ENCODE measurements at places on chromosomes 6 and 20.
A peak's percentile ranks its signal among the peaks of the same experiment; 100 is the strongest.

DNA sequence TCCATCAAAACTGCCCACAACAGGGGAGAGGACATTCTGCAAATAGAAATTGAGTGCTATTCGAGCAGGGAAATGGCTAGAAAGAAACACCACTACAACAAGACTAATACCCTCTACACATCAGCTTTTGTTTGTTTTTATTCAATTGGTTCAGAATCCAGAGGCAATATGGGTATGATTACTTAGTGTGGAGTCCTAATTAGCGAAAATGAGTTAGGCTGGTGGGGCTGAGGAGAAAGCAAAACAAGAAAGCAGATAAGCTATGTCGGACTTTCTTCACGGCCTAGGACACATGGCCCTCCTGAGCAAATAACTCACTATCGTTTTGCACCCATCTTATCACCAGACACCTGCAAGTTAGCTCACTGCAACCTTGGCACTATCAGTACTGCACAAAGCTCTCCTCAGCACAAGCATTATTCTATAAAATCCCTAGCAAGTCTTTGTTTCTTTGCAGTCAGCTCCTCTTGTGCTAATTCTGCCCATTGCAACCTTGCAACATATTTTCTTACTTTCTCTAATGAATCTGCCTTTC, 31.3 kb upstream of the SH3BGRL2 start:
- no peak for DNase-seq

DNA sequence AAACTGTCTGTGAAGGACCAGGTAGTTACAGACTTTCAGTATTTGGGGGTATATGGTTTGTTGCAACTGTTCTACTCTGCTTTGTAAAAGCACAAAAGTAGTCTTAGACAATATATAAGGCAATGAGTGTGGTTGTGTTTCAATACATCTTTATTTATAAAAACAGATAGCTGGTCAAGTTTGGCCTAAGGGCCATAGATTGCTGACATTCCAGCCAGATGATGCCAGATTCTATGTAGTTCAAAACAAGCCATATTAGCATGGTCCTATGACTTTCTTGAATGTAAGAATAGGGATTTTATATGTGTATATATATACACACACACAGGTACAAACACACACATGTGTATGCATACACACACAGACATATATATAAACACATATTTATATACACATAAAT, 201.8 kb downstream of the GRIK2 start:
- DNase-seq, result peak; percentile 54

DNA sequence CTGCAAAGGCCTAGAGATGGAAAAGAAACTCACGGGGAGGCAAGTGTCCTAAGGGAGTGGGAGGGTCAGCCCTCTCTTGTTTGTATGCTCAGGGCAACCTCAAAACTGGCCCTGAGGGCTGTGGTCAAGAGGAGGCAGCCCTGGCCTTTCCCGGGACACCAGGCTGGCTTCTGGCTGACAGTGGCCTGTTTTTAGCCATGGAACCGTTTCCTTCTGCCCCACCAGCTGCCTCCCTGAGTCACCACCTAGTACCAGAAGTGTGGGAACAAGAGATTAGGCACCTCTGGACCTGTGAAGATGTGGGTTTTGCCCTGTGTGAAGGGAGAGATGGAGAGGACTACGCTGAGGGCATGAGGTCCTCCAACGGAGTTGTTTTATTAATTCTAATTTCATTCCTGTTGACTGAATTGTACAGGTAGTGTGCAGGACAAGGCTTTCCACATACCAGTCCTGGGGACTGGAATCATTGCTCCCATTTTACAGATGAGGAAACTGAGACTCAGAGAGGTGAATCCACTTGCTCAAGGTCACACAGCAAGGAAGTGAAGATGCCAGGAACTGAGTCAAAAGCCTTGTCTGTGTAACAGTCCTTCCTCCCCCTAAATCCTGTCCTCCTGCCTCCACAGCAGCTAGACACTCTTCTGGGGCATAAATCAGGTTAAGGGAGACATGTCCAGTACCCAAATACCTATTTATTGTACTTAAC, 5.5 kb downstream of the FOXS1 start:
- DNase-seq, result no peak

- DNase-seq, result peak; percentile 59
Measured at GRCh38 chr20:14885661-14886060, 548.2 kb upstream of the FLRT3 start.

GRCh38 chr20:46220455-46221207, 87.7 kb downstream of the CDH22 start:
- no peak for DNase-seq

DNA sequence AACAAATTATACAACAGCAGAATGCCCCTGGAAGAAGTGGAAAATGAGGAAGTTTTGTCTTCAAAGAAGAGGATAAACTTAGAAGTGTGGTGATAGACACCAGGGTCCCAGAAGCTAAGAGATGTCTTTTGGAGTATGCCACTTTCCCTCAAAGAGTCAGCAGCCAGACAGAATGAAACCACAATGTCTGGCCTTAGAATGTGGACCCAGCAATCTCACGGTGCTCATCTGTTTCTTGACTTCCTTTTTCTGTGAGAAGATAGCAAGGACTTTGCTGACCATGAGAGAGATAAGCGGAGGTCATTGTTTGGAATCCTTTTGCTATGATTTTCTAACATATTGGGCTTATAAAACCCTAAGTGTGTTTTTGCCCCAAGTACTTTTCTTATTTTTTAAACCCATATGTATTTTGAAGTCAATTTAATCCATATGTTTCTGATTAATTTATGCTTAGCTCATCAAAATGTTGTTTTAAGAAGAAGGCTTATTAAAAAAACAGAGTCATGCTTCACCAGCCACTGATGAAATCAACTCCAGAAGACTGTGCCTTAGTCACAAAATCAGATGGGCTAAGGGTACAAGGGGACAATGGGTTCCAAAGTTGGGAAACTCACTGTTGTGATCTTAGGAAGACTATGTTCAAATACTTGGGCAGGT, 451.2 kb upstream of the JAG1 start:
- DNase-seq, result no peak

DNA sequence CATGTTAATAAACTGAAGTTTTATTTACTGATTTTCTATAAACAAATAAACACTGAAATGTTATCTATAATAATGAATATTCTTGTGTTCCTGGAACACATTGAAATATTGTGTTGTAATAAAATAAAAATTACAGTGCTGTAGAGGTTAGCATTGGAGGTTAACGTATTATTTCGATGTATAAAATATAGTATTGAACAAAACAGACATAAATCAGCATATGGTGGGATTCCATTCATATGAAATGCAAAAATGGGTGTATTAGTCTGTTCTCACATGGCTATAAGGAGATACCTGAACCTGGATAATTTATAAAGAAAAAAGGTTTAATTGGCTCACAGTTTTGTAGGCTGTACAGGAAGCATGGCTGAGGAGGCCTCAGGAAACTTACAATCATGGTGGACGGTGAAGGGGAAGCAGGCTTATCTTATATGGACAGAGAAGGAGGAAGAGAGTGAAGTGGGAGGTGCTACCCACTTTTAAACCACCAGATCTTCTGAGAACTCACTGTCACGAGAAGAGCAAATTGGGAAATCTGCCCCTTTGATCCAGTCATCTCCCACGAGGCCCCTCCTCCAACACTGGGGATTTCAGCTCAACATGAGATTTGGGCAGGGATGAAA, 24.6 kb upstream of the BMP6 start:
- DNase-seq, result no peak

GRCh38 chr6:37221585-37222124, 35.9 kb upstream of the TBC1D22B start:
- DNase-seq, result no peak
